ENCODE measurements at places on chromosomes 6 and 20. TPM values are rescaled to one million over a fixed set of nuclear protein-coding genes. Genes with fewer than 3 reads are reported as not detected.

DNA sequence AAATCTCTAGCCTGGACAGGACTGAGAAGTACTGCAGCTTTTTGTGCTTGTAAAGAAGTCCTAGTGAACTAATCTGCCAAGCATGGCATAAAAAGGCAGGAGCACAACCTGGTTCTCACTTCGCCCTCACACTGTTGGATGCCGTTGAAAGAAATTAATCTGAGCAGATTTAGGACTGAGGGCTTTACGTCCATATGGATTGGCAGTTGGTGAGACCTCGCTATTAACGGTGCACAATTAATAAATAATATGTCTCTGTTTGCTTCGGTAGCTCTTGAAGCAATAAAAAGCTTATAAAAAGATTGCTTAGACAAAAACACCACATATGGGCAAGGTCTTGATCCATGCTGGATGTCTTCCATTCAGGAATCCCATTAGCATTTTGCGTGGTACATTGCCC, 185.6 kb upstream of the EPHA7 start:
- no peak for DNase-seq

DNA sequence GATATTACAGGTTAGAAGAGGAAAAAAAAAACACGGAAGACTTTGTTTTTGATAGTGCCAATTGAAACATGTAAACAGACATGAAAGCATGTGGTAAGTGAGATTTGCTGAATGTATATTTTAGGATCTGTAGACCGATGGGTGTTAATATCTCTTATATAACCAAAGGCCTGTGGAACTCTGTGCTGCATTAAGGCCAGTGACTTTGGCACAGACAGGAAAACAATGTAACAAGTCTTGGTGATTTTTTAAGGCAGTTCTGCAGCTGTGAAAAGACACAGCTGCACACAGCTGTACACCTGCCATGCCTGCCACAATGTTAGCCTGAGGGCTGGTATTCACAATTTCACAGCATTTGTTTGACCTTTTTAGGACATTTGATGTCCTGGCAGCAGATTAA, 6.1 kb downstream of the SOBP start:
- DNase-seq: no peak

DNA sequence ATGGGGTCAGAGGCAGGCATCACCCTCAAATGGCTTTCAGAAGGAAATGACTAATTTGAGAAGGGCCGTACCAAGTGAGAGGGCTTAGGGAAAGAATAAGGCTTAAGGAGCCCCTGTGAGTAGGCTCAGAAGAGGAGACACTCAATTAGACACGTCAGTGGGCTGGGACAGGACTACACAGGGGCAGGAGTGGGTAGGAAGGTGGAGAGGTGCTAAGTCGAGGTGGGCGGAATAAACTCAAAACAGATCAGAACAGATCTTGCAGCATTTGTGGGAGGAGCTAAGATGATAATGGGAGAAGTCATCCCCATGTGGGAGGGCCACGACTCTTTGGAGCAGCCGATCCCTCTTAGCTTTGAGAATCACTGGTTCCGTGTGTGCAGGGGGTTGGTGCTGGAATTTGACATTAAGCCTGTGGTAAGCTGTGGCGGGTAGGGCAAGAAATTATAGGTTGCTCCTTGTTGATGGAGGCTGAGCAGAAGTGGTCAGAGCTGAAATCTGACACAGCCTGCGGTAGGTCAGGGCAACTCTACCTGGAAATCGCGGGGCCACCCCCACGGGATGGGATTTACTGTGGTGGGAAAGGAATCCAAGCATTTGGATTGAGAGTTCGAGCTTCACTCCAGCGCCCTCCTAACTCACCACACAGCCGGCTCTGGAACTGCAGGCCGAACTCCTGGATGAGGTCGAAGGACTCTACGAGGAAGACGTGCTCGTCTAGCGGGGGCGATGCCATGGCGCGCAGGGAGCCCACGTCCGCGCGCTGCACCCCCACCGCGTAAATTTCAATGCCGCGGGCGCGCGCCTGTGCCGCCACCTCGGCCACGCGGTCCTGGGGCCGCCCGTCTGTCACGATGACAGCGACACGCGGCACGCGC, 2.8 kb upstream of the RBPJL start:
- DNase-seq: no peak

- peak; percentile 40 for DNase-seq
These were observed 18.2 kb upstream of the MYB start for GRCh38 chr6:135162678-135163439.

DNA sequence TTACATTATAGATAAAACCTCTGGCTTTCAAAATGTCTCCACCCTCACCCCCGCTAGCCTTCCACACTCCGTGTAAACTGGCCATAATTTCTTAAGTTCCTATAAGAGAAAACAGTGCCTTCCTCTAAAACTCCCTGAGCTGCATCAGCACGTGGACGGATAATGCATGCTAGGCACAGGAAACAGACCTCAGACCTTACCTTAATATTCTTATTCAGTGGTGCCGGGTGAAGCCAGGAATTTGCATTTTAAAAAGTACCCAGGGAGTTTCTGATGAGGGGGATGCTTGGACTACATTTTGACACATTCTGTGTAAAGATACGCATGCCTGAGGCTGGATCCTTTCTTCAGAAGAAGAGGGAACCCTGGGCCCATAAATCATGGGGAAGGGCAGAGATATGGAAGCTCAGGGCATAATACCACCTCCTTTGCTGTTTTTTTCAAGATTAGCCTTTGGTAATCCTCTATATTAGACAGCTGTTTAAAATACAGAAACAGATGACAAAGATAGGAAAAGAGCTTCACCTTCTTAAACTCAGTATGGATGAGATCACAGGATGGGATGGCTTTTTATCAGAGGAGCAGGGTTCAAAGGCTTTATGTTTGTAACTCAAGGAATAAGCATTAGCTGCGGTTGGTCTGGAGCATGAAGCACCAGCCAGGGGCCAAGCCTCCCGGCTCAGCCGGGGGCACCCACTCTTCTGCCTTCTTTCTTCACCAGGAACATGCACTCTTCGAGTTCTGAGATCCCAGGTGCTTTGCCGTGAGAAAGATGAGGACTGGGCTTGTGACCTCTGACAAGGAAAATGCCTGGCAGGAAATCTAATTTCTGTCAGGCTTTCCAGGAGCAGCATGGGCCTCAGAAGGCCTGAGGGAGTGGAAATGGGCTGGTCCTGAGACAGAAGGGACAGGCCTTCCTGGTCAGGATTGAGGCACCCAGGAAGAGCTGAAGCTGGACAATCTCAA, 218.1 kb upstream of the SOX4 start:
- DNase-seq: no peak

DNA sequence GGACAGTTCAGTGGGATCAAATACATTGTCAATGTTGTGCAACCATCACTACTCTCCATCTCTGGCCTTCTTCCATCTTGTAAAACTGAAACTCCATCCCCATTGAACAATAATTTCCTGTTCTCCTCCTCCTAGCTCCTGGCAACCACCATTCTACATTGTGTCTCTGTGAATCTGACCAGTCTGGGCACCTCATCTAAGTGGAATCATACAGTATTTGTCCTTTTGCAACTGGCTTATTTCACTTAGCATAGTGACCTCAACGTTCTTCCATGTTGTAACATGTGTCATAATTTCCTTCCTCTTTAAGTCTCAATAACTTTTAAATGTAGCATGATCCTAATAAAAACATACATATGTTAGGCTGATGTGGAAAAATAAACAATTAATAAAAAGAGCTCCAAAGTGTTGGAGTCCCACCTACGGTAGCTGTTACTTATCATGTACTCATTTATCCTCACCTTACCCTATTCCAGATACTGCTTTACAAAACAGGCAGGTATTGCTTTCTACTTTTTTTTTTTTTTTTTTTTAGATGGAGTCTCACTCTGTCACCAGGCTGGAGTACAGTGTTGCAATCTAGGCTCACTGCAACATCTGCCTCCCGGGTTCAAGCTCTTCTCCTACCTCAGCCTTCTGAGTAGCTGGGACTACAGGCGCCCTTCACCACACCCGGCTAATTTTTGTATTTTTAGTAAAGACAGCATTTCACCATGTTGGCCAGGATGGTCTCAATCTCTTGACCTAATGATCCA, 91.9 kb downstream of the TNFAIP3 start:
- peak; percentile 23 for DNase-seq

GRCh38 chr6:169751242-169752073, at the start of the genes DYNLT2 and ERMARD:
Gene DYNLT2 (minus strand): TSS chr6:169751572. CDS start chr6:169751458, 114 bp downstream.
Gene ERMARD (plus strand): TSS chr6:169751622. CDS start chr6:169751658, 36 bp downstream.
- peak; percentile 94 for DNase-seq

DNA sequence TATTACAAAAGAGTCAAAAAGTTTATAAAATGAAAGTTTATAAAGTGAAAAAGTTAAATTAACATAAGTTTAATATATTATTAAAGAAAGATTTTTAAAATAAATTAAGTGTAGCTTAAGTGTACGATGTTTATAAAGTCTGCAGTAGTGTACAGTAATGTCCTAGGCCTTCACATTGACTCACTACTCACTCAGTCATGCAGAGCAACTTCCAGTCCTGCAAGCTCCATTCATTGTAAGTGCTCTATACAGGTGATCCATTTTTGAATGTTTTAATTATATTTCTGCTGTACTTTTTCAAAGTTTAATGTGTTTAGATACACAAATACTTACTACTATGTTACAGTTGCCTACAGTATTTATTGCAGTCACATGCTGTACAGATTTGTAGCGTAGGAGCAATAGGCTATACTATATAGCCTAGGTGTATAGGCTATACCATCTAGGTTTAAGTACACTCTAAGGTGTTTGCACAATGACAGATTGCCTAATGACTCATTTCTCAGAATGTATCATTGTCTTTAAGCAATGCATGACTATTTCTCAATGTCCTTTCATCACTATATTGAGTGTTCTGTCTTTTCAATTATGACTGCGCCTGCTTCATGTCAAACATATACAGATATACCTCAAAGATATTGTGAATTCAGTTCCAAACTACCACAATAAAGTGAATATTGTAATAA, 1110.3 kb upstream of the MAP3K7 start:
- no peak for DNase-seq

DNA sequence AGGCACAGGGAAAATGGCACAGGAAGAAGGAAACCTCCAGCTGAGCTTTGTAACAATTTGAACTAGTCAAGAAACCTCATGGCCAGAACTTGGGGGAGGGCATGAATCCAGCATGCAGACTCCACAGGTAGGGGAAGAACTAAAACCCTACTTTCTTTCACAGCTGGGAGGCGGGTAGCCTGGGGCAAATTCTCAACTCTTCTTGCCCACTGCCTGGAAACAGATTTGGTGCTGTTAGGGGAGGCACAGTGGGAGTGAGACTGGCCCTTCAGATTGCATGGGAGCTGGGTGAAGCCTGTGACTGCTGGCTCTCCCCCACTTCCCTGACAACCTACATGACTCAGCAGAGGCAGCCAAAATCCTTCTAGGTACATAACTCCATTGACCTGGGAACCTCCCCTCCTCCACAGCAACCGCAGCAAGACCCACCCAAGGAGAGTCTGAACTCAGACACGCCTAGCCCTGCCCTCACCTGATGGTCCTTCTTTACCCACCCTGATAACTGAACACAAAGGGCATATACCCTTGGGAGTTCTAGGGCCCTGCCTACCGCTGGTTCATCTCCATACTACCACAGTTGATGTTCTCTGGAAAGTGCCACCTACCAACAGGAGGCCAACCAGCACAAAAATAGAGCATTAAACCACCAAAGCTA, 37.2 kb upstream of the TRIM27 start:
- peak; percentile 34 for DNase-seq

DNA sequence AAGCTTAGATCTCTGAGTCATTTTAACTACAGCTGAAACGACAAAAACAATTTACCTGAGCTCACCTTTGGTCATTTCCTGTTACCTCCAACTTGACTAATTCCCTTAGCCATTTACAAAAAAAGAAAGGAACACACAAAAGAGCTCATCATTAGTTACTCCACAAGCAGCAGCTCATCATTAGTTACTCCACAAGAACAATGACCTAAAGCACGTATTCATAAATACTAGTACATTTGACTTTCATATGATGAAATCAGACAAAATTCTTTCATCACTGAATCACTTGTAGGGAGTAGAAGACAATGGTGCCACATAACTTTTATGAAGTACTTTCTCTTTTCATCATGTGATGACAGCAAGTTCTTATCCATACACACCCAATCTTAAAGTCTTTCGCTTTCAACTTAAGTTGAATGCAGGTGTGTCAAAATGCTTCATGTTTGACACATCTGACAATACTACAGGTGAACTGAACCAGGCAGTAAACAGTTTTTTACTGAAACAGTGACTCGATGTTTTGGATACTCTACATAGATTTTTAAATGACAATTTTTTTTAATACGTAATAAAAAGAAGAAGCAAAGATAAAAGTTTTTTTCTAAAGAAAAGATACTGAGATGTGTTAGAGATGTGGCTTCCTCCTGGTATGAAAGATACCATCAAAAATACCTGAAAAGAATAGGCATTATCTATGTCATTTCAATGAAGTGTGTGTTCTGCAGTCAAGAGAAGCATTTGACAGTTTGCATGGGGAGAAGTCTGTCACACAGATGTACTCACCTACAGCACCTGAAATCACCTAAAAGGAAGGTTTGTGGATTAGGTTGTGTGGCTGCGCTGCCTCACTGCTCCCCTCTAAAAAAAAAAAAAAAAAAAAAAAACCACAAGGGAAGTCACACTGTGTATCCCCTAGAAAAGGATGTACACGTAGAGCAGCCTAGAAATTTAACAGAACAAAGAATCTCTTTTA, 109.1 kb downstream of the PRDM1 start:
- DNase-seq: peak; percentile 83

- peak; percentile 36 for DNase-seq
These were observed 6.3 kb downstream of the MAPK14 start for GRCh38 chr6:36033935-36034334.

GRCh38 chr20:38697306-38697705, 27.0 kb upstream of the SLC32A1 start:
- DNase-seq: no peak

GRCh38 chr20:46835418-46835817, 59.2 kb upstream of the EYA2 start:
- peak; percentile 64 for DNase-seq

DNA sequence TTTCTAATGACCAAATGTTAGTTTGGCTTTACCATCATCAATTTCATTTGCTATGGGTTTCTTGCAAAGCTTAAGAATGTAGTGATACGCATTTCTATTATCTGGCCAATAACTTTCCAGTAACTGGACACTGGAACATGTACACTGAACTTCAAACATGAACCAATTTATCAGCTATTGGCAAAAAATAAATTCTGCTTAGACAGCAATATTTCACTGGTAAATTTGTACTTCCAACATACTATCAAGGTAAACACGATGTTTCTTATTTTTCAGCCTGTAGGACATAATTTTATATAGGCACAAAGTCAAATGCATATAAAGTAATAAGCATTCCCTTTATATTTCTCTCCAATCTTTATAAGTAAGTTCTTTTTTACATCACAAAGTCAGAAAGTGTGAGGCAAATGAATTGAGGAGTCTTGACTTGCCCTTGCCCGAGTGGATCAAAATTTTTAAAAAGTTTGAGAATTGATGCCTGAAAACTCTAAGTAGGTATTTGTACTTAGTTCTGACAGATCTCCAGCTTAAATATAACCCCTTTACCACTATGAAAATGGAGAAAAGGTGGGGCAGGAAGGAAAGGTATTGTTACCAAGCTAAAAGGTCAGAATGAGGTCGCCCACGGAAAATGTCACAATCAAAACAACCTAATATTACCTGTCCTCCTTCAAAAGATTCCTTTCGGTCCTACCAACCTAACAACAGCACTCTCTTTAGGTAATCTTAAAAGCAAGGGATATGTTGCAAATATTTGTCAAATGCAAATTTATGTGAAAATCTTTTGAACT, 41.3 kb downstream of the STK38 start:
- DNase-seq: no peak

The DUSP15 gene
- 3.2 TPM for total RNA-seq

The TPD52L1 gene
- total RNA-seq: 74.4 TPM

The SIRPB2 gene
- not detected for total RNA-seq

The WFDC5 gene
- total RNA-seq: not detected

The PPP1R3G gene
- 1.3 TPM for total RNA-seq

The MATN4 gene
- total RNA-seq: not detected

The OXT gene
- total RNA-seq: not detected

The CLPSL2 gene
- not detected for total RNA-seq

The NRSN1 gene
- total RNA-seq: not detected

The DCDC2 gene
- 0.20 TPM for total RNA-seq

The PFDN4 gene
- total RNA-seq: 246 TPM

Data from M059J (cell line).